ENCODE measurements at places on chromosomes 13 and 19. TPM values are rescaled to one million over a fixed set of nuclear protein-coding genes. Genes with fewer than 3 reads are reported as not detected.

DNA sequence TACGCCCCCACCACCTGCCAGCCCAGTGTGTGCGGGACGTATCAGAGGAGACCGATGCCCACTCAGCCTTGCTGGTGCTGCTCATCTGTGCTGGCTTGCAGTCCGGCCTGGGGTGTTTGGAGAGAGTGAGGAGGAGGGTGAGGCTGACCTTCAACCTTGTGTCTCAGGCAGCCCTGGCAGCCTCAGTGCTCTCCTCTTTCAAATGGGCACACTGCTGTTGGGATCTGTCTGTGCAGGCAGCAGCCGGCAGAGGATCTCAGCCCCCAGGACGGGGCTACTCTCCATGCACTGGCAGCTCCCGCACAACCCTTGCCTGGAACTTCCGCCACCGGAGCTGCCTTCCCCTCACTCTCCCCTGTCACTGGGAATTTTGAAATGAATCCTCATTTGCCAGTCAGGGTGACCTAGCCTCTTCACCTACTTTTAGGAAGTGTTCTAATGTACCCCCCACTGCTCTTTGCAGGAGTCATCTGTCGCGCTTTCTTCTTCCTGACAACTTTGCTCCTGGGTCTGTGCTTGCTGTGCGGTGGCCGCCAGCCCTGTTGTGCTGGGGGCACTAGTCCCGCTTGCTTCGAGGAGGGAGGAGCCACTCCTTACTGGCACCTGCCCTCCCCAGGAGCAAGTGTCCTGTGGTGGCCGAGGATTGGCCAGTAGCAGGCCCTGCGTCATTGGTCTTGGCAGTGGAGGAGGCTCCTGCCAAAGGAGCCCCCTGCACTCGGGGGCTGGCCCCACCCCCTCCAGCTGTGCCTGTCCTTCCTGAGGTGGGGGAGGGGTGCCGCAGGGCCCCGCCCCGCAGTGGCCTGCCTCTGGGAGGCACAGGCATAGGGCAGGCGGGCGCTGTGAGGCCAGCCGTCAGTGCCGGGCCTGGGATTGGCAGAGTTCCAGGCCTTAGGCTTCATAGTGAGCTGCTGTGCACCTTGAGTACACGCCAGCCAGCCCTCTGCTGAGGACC, 53.4 kb downstream of the TSSK6 start:
- DNase-seq = no peak
- peaks cover 66% of the 10 kb centered on the region for H3K4me1 ChIP-seq
- H3K36me3 ChIP-seq = peaks cover 19% of the 10 kb centered on the region
- H3K27me3 ChIP-seq = no peaks in the 10 kb centered on the region
- H3K27ac ChIP-seq = peak overlapping the region; percentile 69
- no peak overlapping the region for H3K4me3 ChIP-seq

GRCh38 chr13:43864921-43865320, 14.6 kb downstream of the CCDC122 start:
- DNase-seq = no peak
- no peaks in the 10 kb centered on the region for H3K36me3 ChIP-seq
- H3K27me3 ChIP-seq = no peaks in the 10 kb centered on the region
- no peaks in the 10 kb centered on the region for H3K4me1 ChIP-seq
- H3K4me3 ChIP-seq = no peak overlapping the region

Gene SHC2
- not detected for total RNA-seq

DNA sequence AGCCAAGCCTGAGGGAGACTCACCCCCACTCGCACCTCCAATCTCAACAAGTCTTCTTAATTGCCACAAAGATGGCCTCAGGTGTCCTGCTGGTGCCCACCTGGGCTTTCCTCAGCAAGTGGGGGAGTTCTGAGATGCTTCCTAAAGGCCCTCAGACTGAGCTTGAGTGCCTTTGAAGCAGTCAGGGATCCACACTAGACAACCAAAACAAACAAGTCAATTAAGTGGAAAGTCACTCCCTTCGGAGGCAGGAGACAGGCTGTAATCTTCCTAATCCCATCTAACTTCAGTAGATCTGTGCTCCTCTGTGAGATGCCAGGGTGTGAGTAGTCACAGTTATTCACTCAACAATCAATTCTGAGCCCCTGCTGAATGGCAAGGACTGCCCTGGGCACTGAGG, 68.3 kb upstream of the SERP2 start:
- H3K4me1 ChIP-seq = peaks cover 20% of the 10 kb centered on the region
- no peak overlapping the region for H3K27ac ChIP-seq
- no peaks in the 10 kb centered on the region for H3K36me3 ChIP-seq
- no peaks in the 10 kb centered on the region for H3K27me3 ChIP-seq
- no peak overlapping the region for H3K4me3 ChIP-seq
- no peak for DNase-seq

DNA sequence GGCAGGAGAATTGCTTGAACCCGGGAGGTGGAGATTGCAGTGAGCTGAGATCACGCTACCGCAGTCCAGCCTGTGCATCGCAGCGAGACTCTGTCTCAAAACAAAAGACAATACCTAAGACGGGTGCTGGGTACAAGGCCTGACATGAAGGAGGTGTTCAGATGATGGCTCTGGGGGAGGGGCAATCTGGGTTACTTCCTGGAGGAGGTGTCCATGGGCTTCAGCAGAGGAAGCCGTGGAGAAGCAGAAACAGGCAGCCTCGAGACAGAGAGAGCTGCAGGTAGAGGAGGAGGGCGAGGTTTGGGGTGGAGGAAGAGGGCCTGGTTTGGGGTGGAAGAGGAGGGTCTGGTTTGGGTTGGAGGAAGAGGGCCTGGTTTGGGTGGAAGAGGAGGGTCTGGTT, 3.6 kb downstream of the MISP start:
- no peaks in the 10 kb centered on the region for H3K27me3 ChIP-seq
- no peak for DNase-seq
- H3K4me3 ChIP-seq = no peak overlapping the region
- H3K27ac ChIP-seq = no peak overlapping the region

Gene CYTH2
- 35.8 TPM for total RNA-seq

DNA sequence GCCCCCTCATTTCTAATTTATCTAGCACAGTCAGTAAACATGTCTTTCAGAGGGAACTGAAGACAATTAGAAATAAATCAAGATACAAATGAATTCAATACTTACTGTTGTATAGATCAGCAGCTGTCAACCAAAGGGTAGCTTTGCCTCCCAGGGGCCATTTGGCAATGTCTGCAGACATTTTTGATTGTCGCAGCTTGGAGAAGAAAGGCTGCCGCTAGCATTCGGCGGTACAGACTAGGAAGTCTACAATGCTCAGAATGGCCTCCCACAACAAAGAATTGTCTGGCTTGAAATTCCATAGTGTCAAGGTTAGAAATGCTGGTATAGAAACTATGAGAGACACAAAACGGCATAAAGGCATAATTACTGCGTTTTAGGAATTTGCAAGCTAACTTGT, 91.6 kb downstream of the RGCC start:
- peaks cover 12% of the 10 kb centered on the region for H3K4me1 ChIP-seq
- DNase-seq = no peak
- peaks cover 2% of the 10 kb centered on the region for H3K27me3 ChIP-seq
- H3K27ac ChIP-seq = no peak overlapping the region

DNA sequence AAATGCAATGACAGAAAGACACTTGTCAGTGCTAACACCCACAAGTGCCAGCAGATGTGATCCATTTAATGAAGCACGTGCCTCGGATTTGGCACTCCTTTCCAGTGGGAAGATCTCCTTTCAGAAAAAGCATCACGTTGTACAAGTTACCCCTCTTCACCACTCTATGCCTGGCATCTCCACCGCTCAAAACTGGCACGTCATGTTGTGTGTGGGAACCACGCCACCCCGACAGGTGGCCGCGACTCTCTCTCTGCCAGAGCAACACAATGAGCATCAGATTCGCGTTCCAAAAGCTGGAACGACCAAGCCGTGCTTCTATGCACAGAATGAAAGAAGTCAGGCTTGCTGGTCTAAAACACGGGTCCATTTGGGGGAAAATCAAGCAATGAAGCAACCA, 24.3 kb downstream of the TMTC4 start:
- no peaks in the 10 kb centered on the region for H3K27me3 ChIP-seq
- H3K4me3 ChIP-seq = no peak overlapping the region
- no peak overlapping the region for H3K27ac ChIP-seq
- no peak for DNase-seq

- peaks cover 32% of the 10 kb centered on the region for H3K36me3 ChIP-seq
- peaks cover 7% of the 10 kb centered on the region for H3K4me1 ChIP-seq
- no peak overlapping the region for H3K4me3 ChIP-seq
These were observed 14.3 kb downstream of the FZR1 start for GRCh38 chr19:3520166-3521103.

Gene PSG6
- not detected for total RNA-seq

DNA sequence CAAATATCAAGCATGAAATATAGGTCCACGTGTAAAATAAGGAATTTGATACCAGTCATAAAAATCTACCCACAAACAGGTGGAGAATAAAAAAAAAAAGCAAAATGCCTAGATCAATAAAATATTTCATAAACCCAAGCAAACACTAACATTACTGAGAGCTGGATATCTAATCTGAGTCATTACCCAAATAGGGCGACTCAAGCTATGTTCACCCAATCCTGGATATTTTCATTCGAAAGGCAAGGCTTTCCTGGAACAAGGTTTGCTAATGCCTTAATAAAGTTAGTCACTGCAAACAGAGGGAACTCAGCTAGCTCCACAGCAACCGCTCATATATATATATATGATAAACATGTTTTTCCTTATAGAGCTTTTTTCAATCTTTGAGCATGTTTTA, 33.5 kb upstream of the TM9SF2 start:
- H3K27me3 ChIP-seq = peaks cover 6% of the 10 kb centered on the region
- no peak overlapping the region for H3K27ac ChIP-seq
- no peak overlapping the region for H3K4me3 ChIP-seq
- peak; percentile 77 for DNase-seq
- H3K36me3 ChIP-seq = no peaks in the 10 kb centered on the region

DNA sequence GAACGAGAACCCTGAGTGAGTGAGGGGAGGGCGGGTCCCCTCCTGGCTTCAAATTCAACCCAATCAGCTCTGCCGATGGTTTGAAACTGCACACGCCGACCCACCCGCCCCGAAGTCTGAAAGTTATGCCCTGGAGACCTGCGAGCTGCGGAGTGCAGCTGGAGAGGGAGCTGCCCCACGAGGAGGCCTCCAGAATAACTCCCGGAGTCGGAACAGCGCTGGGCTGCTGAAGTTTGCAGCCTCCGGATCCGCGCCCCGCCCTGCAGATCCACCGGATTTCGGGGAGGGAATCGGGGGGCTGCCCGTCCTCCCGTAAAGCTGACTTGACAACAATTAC, 7.0 kb downstream of the POU4F1 start:
- DNase-seq = no peak
- H3K36me3 ChIP-seq = no peaks in the 10 kb centered on the region
- H3K4me3 ChIP-seq = no peak overlapping the region
- H3K27ac ChIP-seq = no peak overlapping the region
- peaks cover 82% of the 10 kb centered on the region for H3K27me3 ChIP-seq

Gene RNF225
- not detected for total RNA-seq

DNA sequence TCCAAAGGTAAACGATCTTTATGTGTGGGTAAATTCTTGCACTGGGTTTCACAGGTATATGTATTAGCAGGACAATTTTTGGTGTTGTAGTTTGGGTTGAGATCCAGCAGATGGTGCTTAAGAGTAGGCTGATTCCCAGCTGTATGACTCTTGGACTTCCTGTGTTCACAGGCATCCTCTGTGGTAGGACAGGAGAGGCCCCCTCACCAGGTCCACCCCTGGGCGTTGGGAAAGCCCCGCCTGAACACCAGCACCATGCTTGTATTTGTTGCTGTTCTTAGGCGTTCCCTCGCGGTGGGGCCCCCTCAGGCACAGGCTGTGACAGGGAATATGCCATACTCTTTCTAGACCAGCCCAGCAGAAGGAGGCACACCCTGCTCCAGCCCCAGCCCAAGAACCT, 49.5 kb upstream of the PCDH17 start:
- no peak for DNase-seq
- H3K4me3 ChIP-seq = no peak overlapping the region
- H3K36me3 ChIP-seq = no peaks in the 10 kb centered on the region

- no peak overlapping the region for H3K27ac ChIP-seq
- DNase-seq = no peak
- no peaks in the 10 kb centered on the region for H3K27me3 ChIP-seq
- H3K36me3 ChIP-seq = peaks cover 51% of the 10 kb centered on the region
- no peak overlapping the region for H3K4me3 ChIP-seq
- no peaks in the 10 kb centered on the region for H3K4me1 ChIP-seq
These were observed 4.4 kb upstream of the C19orf18 start for GRCh38 chr19:57978586-57979289.

DNA sequence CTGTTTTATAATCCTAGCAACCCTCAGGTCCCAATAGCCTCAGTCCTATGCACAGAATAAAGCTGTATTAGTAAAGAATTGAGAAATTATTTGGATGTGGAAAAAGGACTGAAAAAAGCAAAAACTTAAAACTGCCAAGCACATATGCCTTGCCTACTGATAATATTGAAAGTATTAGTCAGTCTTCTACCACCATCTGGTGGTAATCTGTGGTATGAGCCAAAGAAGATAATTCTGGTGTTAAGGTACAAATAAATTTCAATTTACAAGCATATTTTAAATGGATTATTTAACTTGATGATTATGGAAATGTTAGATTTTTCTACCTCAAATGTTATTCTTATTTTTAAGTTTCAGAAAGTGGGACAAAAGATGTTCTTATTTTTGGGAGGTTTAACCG, 460.3 kb upstream of the KLHL1 start:
- H3K27ac ChIP-seq = no peak overlapping the region
- H3K36me3 ChIP-seq = no peaks in the 10 kb centered on the region
- H3K27me3 ChIP-seq = no peaks in the 10 kb centered on the region
- H3K4me3 ChIP-seq = no peak overlapping the region

DNA sequence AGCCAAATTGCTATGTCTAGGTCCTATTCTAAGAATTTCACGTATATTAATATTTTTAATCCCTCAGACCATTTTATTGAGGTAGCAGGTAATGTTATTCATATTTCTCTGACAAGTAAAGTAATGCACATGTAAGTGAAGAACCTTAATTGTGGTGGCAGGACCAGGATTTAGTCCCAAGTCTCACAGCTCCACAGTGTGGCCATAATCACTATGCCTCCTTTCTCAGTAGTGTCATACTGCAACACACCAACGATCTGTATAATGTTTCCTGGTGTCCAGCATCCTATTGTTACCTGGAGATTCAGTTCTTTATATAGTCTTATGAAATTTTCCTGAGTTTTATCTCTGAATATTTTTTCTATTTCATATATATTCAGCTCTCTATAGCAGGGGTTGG, 340.3 kb downstream of the OLFM4 start:
- H3K27me3 ChIP-seq = no peaks in the 10 kb centered on the region
- H3K27ac ChIP-seq = no peak overlapping the region
- H3K4me1 ChIP-seq = no peaks in the 10 kb centered on the region
- H3K36me3 ChIP-seq = no peaks in the 10 kb centered on the region
- no peak overlapping the region for H3K4me3 ChIP-seq

All from IMR-90 (cell line).